ENCODE measurements at places on chromosomes 1 and 21.

GRCh38 chr1:55334160-55334559 lies 119.0 kb upstream of the USP24 start:
- DNase-seq, result no peak

- no peak for DNase-seq
These were observed 244.1 kb downstream of the SPATA17 start for GRCh38 chr1:217875229-217875628.

- no peak for DNase-seq
These were observed 512.2 kb downstream of the NEGR1 start for GRCh38 chr1:71770121-71770520.

- DNase-seq, result no peak
These were observed 70.3 kb downstream of the MAP10 start for GRCh38 chr1:232875536-232875935.

- DNase-seq, result no peak
These were observed 75.8 kb downstream of the NID1 start for GRCh38 chr1:235989105-235989504.
